Fibroblast of the conjunctiva (primary cell): ENCODE measurements at places on chromosomes 6 and 20.

DNA sequence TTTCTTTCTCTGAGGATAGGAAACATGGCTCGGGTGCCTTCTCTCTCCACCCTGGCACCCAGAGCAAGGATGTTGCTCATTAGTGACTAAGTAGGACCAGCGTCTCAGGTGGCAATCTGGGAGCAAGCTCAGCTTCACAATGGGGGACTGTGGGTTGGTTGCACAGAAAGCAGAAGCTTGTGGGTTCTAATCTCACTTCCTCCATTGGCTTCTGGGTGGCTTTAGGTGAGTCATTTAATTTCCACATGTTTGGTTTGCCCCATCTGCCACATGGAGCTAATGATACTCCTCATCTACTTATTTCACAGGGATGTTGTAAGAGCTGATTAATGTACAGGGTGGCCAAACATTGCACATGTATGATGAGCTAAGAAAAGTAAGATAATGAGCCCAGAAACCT is 54.8 kb upstream of the AKIRIN2 start:
- peak; percentile 27 for DNase-seq

- peak; percentile 93 for DNase-seq
Measured at GRCh38 chr20:38073307-38074071, 39.9 kb downstream of the RPRD1B start.

GRCh38 chr6:108751851-108752732 is 96.1 kb upstream of the ARMC2 start:
- no peak for DNase-seq

DNA sequence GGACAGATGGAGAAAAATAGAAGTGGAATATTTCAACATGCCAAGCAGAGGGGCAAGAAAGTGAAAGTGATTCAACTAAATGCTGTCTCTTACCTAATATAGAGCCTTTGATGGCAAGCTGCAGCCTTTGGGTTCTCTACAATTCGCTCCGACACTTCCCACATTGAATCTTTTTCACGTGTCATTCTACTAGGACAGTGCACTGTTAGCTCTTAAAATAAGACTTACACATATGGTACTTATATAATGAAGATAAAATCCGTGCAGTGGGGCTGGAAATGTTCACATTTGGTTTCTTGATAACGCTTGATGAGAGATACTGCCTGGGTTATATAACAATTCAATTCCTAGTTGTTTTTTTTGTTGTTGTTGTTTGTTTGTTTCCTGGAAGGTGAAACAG is 502.4 kb downstream of the LMBRD1 start:
- no peak for DNase-seq

DNA sequence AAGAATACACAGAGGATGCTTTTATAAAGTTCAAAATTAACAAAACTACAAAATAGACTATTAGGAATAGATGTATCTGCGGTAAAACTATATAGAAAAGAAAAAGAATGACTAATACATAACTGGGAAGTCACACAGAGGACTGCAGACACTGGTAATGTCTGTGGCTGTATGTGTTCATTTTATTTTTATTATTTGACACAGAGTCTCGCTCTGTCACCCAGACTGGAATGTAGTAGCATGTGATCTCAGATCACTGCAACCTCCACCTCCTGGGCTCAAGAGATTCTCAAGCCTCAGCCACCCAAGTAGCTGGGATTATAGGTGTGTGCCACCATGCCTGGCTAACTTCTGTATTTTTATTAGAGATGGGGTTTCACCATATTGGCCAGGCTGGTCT is 38.9 kb downstream of the ESF1 start:
- DNase-seq: no peak

DNA sequence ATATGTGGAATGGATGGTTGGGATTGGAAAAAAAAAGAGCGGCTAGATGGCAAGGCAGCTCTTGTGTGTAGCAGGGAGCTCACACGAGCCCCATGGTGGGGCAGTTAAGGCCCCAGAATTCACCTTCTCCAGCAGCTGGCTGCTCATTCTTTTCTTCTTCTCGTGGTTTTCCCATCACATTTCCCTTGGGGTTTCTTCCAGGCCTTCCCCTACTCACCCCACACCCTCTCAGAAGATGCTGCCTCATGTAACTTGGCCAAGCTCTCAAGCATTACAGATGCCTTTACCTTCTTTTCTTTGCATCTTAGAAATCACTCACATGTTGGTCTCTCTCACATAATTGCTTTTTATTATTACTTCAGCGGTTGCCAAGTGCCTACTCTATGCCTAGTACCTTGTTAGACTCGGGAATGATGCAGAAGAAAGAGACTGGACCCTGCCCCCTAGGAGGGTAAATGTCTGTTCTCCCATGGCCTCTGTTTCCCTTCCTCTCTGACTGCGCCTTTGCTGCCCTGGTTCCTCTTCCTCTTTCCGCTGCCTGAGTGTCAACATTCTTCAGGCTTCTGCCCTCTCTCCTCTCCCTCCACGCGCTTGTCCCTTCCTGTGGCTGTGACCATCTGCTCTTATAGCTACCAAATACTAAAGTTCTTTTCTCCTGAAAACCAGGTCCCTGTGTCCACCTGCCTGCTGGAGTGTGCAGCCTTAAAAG is 28.6 kb downstream of the PPARD start:
- peak; percentile 49 for DNase-seq

DNA sequence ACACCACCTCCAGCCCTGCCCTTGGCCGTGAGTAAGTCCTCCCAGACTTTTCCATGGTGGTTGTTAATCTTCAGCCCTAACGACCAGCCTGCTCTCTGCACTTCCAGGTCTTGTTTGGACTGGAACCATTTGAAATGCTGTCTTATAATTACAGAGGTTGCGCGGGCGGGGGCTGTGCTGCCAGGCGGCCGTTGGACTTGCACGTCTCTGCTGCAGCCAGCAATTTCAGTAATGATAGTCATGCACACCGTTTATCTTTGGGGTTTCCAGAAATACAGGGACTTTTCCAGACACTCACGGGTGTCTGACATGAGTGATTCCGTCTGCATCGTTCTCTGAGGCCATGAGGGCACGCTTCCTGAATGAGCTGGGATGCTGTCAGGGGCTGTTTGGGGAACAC is 118.2 kb downstream of the BMP7 start:
- DNase-seq: no peak

DNA sequence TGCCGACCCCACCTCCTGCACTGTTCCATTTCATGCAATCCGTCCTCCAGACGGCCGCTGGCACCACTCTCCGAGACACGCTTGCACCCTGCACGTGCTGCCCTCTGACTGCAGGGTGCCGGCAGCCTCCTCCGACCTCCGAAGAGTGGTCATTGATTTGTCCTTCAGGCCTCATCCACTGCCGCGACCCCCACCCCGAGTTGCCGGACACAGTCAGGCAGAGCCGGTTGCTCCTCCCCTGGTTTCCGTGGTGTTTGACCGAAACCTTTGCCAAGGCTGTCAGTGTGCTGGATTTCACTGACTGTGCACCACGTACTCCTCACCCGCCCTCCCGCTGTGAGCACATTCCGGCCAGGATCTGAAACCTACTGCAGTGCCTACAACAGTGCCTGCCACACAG is 156.4 kb upstream of the PDE10A start:
- no peak for DNase-seq

DNA sequence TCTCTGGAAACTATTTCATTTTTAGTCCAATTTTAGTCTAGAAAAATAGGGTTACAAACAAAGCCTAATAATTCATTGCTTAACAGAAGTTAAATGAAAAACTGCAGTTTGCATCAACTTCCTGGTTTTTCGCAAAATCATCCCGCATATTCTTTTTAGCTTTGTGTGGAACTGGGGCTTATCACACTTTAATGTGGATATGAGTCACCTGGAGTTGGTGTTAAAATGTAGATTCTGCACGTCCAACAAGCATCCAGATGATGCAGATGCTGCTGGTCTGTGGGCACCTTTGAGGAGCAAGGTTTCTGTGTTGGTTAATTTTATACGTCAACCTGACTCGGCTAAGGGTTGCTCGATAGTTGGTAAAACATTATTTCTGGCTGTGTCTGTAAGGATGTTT is 126.1 kb downstream of the PLCB4 start:
- DNase-seq: no peak

GRCh38 chr20:46634528-46634927 is 16.7 kb downstream of the SLC13A3 start:
- no peak for DNase-seq

GRCh38 chr6:52564856-52565255 is 12.0 kb downstream of the TRAM2 start:
- no peak for DNase-seq

DNA sequence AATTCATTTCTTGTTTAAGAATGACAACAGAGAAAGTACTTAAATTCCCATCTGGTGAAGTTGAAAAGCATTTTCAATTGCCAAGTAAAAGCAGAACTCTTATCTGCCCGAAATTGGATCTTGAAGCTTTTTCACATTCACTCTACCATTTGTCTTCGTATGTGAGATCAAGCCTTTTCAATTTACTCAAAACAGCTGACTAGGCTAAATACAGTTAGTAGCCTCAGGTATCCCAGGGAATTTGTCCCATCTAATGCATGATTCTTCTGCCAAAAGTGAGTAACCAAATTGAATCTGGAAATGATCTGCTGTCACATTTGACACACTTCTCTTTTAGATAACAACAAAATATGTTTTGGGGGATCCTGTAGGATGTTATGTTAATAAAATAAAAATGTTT is 596.8 kb upstream of the HS3ST5 start:
- DNase-seq: no peak

DNA sequence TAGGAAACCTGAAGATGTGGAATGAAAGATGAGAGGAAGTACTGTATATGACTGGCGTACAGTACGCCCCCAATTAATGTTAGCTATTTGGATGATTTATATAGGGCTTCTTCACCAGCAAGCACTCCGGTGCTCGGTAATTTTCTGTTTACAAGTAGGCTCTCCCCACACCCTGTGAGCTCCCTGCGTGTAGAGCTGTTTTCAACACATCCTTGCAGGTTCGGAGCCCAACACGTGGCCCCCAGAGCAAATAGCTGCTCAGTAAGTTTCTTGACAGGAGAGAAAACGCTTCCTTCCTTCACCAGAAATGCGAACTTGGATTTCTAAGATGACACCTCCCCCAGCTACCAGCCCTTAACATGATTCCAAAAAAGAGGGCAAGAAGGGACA is 1.2 kb upstream of the RAB22A start:
- DNase-seq: no peak

GRCh38 chr6:21970569-21971300 is 326.1 kb downstream of the PRL start:
- DNase-seq: no peak
